ENCODE measurements at places on chromosomes 12 and 14.

- no peak for DNase-seq
These were observed 218.4 kb downstream of the ADAMTS20 start for GRCh38 chr12:43333644-43334043.

DNA sequence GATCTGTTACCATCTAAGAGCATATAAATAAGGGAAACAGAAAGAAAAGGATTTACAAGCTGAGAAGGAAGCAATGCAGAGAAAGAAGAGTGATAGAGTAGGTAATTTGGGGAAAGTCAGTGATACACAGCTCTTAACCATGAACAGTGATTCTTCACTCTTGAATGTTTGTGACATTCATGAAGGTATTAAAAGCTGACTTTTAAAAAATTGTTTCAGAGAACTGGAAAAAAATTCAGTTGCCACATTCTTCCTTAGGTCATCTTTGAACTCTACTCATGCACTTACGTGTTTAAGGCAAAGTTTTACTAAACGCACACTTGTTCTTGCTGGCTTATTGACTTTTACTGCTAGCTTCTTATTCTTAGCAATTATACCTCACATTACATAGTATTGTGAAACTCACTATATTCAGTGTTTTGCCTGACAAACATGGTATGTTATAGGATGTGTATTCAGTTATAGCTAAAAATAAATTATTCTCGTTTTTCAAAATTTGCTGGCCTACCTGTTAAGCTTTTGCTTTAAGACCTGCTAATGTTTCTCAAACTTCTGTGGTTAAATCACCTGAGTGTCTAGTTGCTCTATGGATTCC, 10.9 kb downstream of the HIF1A start:
- DNase-seq = no peak

GRCh38 chr14:101721111-101721510, 40.4 kb upstream of the PPP2R5C start:
- no peak for DNase-seq

DNA sequence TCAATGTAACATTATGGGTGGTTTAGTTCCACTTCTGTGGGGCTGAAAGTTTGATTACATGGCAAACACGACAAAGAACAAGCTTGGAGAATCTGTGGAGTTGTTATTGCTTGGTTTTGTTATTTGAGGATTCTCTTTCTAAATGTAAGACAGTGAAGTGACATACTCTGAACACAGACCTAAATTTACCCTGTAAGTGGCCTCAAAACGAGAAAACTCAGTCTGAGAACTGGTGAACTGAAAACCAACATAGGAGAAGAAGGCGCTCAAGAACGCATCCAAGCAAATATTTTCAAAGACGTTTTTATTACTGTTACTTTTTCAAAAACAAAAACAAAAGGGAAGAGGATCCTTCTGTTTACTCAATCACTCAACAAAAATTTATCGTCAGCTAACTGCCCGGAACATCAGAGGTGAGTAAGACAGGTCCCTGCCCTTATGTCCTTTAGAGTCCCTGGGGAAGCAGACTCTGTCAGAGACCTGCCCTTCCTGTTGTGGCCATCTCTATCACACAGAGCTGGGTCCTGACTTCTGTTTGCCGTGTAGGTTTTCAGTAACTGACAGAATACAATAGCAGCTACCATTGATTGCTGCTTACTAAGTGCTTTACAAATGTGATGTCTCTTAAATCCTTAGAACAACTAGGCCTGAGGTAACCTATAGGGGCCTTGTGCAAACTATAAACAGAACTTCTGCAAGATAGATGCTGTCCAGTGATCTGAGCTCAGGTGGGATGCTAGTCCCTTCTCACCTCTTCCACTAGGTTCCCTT, 79.3 kb upstream of the C12orf71 start:
- no peak for DNase-seq

DNA sequence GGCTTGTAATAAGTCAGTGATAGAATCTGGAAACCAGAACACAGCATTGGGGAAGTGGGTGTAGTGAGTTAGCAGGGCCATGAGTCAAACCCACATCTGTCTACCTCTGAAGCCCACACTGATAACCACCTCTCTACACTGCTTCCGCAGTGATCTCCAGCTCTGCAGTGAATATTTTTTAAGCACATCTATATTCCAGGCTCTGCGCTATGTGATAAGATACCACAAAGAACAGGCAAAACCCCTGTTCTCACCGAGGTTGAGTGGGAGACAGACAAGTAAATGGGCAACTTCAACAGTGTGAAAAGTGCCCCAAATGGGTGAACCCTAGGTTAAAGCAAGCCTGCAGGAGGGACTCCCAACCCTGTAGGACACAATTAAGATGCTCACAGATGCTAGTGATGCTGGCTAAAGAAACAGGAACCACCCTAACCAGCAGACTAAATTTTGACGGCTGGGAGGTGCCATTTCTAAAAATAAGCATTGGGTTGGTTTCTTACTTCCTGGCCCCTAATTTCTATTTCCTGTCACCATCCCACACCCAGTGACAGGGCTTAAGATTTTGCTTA, 375.0 kb downstream of the DPF3 start:
- DNase-seq = no peak

DNA sequence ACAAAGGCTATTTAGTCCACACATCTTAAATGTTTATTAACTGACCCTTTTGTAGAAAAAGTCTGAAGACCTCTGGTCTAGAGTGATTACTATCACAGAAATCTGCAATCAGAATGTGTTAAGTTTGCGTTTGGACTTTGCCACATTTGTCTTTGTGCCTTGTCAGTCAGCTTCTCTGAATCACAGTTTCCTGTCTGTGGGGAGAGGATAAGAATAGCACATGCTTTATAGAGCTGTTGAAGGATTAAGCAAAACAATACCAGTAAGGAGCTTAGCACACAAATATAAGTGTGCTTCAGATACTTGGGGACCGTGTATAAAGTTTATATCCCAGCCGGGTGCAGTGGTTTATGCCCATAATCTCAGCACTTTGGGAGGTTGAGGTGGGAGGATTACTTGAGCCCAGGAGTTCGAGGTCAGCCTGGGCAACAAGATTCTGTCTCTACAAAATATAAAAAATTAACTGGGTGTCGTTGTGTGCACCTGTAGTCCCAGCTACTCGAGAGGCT, 63.0 kb upstream of the BTG1 start:
- DNase-seq = peak; percentile 19

GRCh38 chr12:110693731-110694130, 4.8 kb upstream of the HVCN1 start:
- no peak for DNase-seq

GRCh38 chr14:99728981-99729451, 44.9 kb downstream of the CYP46A1 start:
- no peak for DNase-seq

- DNase-seq = peak; percentile 57
These were observed 14.2 kb downstream of the BLTP3B start for GRCh38 chr12:100128512-100128908.

GRCh38 chr12:52691841-52692150, 11.5 kb downstream of the KRT77 start:
- DNase-seq = no peak

DNA sequence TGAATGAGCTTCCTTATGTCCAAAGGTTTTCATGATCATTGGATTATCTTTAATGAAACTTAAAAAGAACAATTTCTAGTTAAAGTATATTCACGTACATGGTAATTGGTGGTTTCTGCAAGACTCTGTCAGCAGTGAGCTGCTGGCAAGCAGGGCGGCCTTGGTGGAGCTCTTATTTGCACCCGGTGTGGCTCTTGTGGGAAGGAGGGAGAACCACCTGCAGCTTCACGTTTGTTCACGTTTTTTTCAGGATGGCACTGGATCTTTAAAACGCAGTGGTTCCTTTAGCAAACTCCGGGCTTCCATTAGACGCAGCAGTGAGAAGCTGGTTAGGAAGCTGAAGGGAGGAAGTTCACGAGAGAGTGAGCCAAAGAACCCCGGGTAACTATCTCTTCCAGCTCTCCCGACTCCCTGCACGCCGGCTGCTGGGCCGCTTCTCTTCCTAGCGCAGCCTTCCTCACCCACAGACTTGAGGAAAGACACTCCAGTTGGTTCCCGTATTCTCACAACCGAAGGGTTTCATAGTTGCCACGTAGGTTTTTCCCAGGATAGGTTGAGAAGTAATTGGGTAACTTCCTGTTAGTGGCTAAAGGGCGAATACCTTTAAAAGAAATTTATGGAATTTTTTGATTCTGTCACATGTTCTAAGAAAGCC, 28.3 kb downstream of the XRCC3 start:
- DNase-seq = peak; percentile 54

- DNase-seq = no peak
These were observed 45.5 kb upstream of the ERGIC2 start for GRCh38 chr12:29426498-29426897.

Measured in ELR (cell line).